Mucosa of gallbladder (tissue), 1 donor: ENCODE measurements at places on chromosomes 13 and 19. TPM values are rescaled to one million over a fixed set of nuclear protein-coding genes. Genes with fewer than 3 reads are reported as not detected.

DNA sequence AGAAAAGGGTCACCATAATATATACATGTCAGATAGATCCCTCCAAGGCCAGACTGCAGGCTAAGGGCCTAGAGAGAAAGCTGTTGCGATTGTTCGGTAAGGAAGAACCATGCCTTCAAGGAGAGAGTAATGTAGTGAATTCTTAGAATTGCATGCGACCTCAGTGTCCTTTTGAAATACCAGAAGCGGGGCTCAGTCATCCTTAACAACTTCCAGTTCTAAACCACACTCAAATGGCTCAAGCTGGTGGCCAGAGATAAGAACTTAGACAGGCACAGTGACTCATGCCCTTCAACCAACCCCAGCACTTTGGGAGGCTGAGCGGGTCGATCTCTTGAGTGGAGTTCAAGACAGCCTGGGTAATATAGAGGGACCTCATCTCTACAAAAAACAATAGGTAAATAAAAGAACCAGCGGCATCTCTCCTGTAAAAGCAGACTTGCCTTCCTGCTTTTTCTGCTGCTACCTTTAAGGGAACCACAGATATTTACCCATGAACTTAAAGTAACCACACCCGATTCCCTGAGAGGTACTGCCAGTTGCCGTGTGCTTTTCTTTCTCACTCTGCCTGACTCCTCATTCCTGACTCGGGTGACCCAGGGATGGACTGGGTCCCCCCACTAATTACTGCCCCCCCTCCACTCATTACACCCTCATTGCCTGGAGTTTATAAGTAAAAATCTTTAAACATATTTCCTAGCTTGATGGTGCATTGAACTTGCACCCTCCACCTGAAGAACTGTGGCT is 15.4 kb upstream of the SIGLEC6 start:
- no peak for DNase-seq

DNA sequence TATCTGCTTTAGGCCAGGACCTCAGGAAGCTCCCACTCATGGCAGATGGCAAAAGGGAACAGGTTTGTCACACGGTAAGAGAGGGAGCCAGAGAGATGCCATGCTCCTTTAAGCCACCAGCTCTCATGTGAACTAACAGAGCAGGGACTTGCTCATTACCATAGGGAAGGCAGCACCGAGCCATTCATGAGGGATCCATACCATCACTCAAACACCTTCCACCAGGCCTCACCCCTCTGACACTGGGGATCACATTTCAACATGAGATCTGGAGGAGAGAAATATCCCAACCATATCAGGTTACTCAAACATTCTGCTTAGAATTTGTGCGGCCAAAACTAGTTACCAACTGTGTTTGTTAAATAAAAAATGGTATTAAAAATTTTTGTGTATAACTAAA is 427.0 kb downstream of the UQCRFS1 start:
- no peak for DNase-seq

The COX6B1 gene
- total RNA-seq, result 459 TPM

The FFAR2 gene
- 0.17 TPM for total RNA-seq

The ITGBL1 gene
- 16.2 TPM for total RNA-seq

GRCh38 chr13:58655086-58655485 is 1023.5 kb downstream of the PCDH17 start:
- no peak for DNase-seq

- DNase-seq, result no peak
These were observed 15.4 kb downstream of the LGALS13 start for GRCh38 chr19:39617745-39618144.

The SIGLEC11 gene
- 1.5 TPM for total RNA-seq

DNA sequence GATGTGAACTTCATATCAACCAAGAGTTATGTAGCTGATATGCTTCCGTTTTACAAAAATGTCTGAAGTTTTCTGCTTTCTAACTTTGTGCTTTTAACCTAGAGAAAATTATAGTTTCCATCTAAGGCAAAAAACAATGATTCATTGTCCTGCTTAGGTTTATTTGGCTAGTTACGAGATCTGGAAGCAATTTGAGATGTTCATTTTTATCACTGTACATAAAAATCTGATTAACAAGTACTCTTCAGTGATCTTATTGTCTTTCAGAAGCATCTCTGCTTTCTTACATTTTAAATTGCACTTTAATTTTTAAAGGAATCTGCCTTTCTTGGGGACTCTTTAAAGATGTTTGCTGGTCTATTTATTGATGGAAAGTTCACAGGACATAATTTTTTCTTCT is 188.1 kb downstream of the RFC3 start:
- no peak for DNase-seq
